ENCODE measurements at places on chromosomes 1 and 21. TPM values are rescaled to one million over a fixed set of nuclear protein-coding genes. Genes with fewer than 3 reads are reported as not detected.

The GBP2 gene
- 67.0 TPM for total RNA-seq

The TRABD2B gene
- 1.2 TPM for total RNA-seq

The SIM2 gene
- not detected for total RNA-seq

The FCRL4 gene
- not detected for total RNA-seq

The ASTN1 gene
- total RNA-seq = 2.4 TPM

The SLC2A5 gene
- total RNA-seq = 2.7 TPM

The SH2D1B gene
- total RNA-seq = not detected

The TAS1R1 gene
- not detected for total RNA-seq

The LGR6 gene
- total RNA-seq = 0.73 TPM

The MAP1LC3C gene
- not detected for total RNA-seq

The FAM131C gene
- not detected for total RNA-seq

The PIP5K1A gene
- 94.6 TPM for total RNA-seq

The SYDE2 gene
- total RNA-seq = 36.6 TPM

The HSD3B2 gene
- not detected for total RNA-seq

The RHD gene
- total RNA-seq = not detected

The FCRL2 gene
- 0.73 TPM for total RNA-seq

The C1orf210 gene
- 24.3 TPM for total RNA-seq

The CFHR3 gene
- total RNA-seq = not detected
